G401 (cell line): ENCODE measurements at places on chromosomes 11 and 22.

DNA sequence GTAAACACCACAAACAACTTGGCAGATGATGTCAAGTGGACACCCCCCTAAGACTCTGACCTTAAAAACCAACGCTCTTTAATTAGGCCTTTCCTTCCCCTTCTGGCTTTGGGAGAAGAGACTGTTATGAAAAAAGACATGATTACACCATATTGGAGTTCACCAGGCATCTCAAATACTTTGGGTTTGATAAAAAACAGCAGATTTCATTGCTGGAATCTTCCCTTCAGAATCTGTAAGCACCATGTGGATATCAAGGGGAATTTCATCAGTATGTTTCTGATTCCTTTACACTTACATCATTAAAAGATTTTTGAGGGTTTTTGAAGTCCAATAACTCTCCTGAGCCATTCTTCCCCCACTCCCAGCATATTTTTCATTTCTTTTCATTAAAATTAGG is 85.6 kb downstream of the KIRREL3 start:
- DNase-seq, result no peak

- DNase-seq, result no peak
Measured at GRCh38 chr11:88508418-88508758, 170.9 kb upstream of the CTSC start.

GRCh38 chr11:111347723-111348115 is 31.4 kb downstream of the POU2AF1 start:
- no peak for DNase-seq

DNA sequence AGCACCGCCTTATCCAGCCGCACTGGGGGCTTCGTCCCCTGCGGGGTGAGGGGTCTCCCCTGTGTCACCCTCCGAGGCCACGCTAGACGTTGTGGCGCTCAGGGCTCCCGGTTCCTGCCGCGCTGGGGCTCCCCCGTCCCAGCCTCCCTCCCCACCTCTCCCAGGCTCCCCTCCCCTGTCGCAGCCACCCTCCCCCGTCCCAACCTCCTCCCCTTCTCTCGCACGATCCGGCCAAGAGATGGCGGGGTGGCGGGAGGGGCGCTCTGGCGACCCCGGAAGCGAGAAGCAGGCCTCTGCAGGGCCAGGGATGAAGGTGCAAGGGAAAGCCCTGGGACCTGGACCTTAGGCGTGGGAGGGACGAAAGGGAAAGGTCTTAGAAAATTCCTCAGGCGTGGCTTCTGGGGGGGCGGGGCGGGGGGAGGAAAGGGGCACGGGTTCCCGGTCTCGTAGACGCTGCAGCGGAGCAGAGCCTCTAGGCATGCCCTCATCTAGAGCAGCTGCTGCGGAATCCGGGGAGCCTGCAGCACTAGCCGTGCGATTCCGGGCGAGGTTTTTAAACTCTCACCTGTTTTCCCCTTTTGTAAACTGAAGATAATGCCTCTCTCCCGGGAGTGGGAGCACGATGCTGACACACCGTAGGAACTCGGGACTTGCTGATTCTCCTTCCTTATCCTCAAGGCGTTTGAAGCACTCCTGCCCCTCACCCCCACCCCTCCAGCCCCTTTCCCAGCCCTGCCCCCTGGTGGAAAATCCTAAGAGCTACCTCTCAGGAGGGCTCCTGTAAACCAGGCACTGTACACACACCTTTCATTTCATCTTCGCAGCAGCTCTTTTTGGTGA is 14.4 kb downstream of the KCNJ5 start:
- DNase-seq, result no peak

DNA sequence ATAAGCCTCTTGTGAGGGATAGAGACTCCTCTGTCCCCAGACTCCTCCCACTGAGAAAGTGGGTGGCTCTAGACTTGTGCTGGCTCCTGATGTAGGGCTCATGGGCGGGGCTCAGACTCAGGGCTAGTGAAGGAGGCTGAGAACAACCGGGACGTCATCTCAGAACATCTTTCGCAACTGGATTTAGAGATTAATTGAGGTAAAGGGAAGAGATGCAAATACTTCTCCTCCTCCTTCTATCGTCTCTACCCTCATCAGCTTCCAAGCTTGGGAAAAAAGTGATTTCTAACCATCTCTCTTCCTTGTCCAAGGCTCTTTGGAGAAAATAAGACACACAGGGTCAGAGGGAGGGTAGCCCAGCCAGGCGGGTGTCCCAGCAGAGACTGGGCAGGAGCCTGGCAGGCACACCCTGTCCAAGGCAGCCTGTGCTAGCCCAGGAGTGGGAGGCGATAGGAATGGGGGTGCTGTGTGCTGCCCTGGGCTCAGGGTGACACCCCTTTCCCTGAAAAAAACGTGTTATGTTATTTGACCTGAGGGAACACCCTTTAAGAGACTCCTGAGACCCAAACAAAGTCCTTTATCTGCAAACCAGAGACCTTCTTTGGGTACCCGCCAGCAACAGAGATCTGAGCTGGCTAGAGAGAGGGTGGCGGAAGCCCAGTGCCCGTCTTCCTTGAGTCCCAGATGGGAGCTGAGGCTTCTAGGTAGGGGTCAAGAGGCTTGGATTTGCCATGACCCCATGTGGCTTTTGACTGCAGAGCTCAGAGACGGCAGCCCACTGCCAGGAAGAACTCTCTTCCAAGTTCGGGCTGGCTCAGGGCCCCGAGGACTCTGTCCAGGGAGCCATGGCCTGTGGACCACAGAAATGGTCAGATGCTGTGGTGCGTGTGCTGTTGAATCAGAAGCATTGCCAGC is 160.9 kb downstream of the ADAMTS15 start:
- DNase-seq, result peak; percentile 42

- no peak for DNase-seq
Measured at GRCh38 chr22:32164075-32164860, 5.2 kb upstream of the C22orf42 start.

GRCh38 chr22:41857155-41857859 is 24.4 kb downstream of the SREBF2 start:
- peak; percentile 75 for DNase-seq

- DNase-seq, result no peak
Measured at GRCh38 chr11:61963282-61964057, 4.0 kb downstream of the FTH1 start.

GRCh38 chr22:30732426-30732825 is 37.8 kb downstream of the OSBP2 start:
- no peak for DNase-seq

DNA sequence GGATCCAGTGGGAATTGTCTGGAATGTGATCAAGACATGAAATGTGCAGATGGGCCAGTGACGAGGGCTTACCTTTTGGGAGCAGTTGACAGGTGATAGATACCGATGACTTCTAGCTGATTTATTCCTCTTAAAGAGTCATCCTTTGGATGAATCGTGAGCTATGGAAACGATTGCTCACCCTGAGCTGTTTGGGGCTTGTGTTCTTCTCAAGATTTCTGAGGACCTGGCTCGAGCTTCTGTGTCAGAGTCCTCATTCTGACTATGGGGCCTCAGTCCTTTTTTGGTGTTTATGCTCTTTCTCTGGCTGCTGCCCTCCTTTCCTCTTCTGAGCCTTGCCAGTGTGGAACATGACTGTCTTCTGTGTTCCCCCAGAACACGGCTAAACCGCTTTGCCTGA is 11.9 kb upstream of the AMPD3 start:
- no peak for DNase-seq

DNA sequence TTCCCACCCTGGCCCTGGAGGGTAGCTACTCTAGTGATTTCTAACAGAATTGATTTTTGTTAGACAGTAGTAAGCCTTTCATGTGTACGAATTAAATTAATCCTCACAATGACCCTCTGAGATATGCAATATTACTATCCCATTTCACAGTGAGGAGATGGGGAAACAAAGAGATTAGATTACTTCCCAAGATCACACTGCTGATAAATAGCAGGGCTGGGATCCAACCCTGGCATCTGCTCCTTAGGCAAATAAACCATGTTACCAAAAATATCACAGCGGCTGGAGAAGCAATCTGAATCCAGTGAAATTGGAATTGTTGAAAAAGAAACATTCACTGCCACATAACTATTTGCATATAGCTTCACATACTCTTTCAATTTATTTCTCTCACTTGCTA is 12.8 kb upstream of the CAVIN3 start:
- DNase-seq, result peak; percentile 72

DNA sequence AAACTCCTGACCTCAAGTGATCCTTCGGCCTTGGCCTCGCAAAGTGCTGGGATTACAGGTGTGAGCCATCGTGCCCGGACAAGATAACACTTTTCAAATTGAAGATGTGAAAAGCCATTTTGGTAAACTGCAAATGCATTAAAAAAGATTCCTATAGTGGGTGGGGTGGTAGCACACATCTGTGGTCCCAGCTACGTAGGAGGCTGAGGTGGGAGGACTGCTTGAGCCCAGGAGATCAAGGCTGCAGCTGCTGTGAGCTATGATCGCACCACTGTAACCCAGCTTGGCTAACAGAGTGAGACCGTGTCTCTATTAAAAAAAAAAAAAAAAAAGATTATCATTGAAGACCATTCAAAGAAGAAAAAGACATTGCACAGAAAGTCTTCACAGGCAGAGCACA is 16.9 kb upstream of the ARFGAP3 start:
- DNase-seq, result no peak

GRCh38 chr22:21642584-21643448 is 714 bp downstream of the SDF2L1 start:
- DNase-seq, result peak; percentile 53

GRCh38 chr22:49576241-49577141 is 251.2 kb downstream of the BRD1 start:
- no peak for DNase-seq

- DNase-seq, result no peak
Measured at GRCh38 chr22:45861259-45861658, 115.7 kb downstream of the WNT7B start.

GRCh38 chr22:39960791-39961746 is 872 bp downstream of the TMA7B start:
- DNase-seq, result no peak

GRCh38 chr22:30186510-30186909 is 60.0 kb downstream of the LIF start:
- no peak for DNase-seq

- no peak for DNase-seq
Measured at GRCh38 chr11:99683933-99684332, 663.2 kb downstream of the CNTN5 start.

GRCh38 chr22:31739795-31740201 is 10.1 kb downstream of the PRR14L start:
- DNase-seq, result no peak

GRCh38 chr11:130924750-130925149 is 8.5 kb upstream of the SNX19 start:
- no peak for DNase-seq

DNA sequence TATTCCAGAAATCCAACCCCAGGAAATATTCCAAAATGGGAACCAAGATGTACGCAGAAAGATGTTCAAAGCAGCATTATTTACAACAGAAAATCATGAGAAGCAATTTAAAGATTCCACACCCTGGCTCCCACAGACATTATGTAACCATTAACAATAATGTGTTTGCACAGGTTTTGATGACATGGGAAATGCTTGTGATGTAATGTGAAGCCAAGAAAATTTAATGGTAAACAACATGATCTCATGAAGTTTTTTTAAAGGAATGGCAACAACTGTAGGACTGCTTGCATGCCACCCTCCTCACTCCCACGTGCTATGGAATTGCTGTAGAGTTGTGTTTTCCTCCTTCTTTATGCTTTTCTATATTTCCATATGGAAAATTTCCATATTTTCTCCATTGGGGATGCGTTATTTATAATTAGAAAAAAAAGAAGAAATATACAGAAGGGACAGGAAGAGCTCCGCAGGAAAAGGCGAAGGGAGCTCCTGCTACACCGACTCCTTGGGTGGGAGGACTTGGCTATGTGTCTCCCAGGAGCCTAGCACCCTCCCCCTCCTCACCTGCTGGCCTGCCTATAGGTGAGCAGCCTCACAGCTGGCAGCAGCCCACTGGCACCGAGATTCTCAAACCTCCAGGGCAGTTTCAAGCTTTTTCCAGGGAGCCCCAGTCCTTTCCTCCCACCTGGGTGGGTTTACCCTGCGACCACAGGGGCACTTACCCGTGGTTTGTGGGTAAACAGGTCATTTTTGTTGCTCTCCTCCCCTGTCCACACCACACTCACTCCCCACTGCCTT is 20.9 kb downstream of the LRFN4 start:
- no peak for DNase-seq

- DNase-seq, result no peak
Measured at GRCh38 chr11:46345131-46345597, 2.1 kb upstream of the DGKZ start.

DNA sequence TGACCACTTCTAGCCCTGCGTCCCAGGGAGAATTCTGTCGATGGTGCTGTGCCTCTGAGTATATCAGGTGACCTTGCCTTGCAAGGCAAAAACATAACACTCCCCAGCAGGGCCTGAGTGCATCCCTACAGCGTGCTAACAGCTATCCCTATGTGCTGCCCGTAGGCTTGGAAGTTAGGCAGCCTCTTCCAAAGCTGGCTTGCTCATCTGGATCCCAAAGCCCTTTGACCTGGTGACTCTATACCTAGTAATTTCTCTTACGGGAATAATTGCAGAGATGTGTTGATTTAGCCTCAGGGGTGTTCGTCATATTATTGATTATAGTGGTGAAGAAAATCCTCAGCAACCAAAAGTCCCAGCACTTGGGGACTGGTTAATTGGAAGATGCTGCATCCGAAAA is 32.6 kb upstream of the CRYBB3 start:
- no peak for DNase-seq

GRCh38 chr11:95267601-95268213 is 36.7 kb upstream of the SESN3 start:
- no peak for DNase-seq
